GM23248 (cell line): ENCODE measurements at places on chromosomes 7 and 10.

DNA sequence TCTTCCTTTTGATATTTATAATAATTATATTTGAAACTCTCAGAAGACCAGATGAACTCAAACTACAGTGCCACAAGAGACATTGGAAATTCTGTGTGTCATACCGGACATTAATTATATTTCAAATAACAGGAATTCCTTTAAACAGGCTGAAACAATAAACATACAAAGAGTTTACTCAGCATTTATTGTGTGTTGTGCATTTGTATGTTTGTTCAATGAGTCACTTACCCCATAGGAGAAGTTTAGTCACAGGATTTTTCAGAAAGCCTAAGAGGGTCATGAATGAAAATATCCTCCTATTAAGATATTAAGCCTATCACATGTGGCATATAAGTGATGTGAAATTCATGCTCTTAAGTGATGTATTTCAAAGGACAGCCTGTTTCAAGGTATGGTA is 566.8 kb downstream of the CNTNAP2 start:
- DNase-seq = no peak

GRCh38 chr7:16531707-16532106 is 5.1 kb downstream of the LRRC72 start:
- peak; percentile 41 for DNase-seq

DNA sequence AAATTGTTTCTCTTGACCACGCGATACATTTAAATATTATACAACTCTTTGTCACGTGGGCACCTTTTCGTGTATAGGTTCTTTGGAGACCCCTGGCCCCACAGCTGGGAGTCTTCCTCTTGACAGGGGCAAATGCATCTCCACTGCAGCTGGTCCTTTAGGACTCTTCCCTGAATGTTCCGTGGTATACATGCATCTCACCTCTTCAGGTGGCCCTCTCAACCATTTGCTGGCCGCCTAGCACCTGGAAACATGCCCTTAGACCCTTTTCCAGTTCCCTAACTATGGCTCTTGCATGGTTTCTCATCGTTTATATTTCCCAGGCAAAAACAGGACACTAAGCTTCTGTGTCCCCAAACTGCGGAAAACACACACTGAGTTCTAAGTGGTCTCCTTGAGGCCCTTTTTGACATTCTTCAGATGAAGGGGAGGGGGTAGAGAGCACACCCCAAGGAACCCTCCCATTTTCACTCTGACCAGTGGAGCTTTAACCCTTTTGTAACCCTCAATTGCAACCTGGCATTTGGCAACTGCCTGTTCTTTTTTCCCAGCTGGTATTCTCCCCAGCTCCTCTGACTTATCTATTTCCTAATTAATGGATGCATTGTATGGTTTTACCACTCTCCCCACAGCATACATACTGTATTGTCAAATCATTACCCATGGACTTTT is 20.6 kb downstream of the HNRNPA2B1 start:
- no peak for DNase-seq

DNA sequence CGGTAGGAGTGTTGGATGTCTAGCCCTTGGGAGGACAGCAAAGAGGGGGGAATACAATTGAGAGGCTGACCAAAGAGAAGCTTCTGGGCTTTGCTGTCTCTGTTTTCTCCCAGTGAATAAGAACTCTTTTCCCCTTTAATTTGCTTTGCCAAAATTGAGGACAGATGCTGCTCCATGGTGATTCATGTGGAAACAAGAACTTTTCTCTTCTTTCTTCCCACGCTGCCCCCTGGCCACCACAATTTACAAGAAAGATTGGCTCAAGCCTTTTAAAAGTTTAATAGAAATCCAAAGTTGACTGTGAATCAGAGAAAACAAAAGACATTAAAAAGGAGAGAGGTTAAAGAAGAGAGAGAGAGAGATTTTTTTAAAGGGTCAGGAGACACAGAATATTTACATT is 49.0 kb downstream of the PRR15 start:
- DNase-seq = peak; percentile 94

DNA sequence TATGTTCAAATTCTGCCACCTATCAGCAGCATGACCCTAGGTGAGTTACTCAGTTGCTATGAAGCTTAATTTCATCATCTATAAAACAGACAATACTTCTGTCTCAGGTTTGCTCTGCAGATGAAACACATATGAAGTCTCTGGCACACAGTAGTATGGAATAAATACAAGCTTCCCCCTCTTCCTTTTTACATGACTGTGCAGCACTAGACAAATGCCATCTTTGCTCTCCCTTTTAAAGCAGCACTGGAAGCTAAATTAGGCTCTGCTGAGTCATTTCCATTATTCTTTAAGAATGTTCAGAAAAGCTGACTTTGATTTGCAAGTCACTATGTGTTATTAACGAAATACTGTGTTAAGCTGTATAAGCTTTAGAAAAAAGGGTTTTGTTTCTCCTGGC is 40.7 kb upstream of the ANAPC16 start:
- DNase-seq = peak; percentile 77

GRCh38 chr7:98105942-98106544 is 619 bp upstream of the LMTK2 start:
- no peak for DNase-seq

- peak; percentile 86 for DNase-seq
These were observed at the start of gene IL15RA for GRCh38 chr10:5977471-5978229. Gene IL15RA, minus strand, starts transcription at chr10:5977543. Its CDS starts 51 bp downstream, at chr10:5977492.

- peak; percentile 46 for DNase-seq
These were observed 8.0 kb downstream of the SKAP2 start for GRCh38 chr7:26856176-26856985.

GRCh38 chr7:21580073-21580521 is 37.3 kb downstream of the DNAH11 start:
- DNase-seq = peak; percentile 72

- no peak for DNase-seq
These were observed 3.1 kb upstream of the CYP26A1 start for GRCh38 chr10:93070378-93071176.

DNA sequence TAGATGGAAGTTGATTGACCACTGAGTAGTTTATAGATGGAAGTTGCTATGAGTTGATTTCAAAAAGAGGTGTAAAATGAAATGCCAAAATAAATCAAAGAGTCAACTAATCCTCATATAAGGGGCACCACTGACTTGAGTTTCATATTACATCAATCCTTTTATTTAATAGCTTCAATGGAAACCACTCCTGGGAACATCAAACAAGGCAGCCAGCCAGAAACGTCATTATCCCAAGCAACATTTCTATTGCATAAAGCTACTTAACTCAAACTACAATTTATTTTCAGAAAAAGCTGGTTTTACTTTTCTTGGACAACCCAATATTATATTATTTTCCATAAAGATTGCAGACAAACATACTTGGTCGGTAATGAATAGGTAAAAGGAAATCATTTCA is 162.1 kb downstream of the TSPAN12 start:
- no peak for DNase-seq

GRCh38 chr7:20343941-20344340 is 13.2 kb downstream of the ITGB8 start:
- no peak for DNase-seq

- DNase-seq = no peak
These were observed 173.5 kb downstream of the KMT2E start for GRCh38 chr7:105187302-105188169.

DNA sequence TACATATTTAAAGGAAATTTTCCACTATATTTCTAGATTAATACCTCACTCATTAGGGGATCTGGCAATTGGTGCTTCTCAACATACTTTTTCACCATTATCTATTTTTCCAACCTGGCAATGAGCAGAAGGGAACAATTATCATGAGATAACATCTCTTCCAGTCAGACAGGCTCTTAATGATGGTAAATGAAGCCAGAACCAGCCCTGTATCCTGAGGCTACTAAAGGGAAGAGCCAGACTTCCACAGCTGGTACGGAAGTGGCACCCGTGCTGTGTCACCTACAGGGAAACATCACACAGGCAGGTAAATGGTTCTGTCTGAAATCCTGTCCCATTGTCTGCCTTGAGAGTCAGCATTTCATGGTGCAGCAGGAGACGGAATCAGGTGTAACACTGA is 75.9 kb downstream of the ELMO1 start:
- no peak for DNase-seq

DNA sequence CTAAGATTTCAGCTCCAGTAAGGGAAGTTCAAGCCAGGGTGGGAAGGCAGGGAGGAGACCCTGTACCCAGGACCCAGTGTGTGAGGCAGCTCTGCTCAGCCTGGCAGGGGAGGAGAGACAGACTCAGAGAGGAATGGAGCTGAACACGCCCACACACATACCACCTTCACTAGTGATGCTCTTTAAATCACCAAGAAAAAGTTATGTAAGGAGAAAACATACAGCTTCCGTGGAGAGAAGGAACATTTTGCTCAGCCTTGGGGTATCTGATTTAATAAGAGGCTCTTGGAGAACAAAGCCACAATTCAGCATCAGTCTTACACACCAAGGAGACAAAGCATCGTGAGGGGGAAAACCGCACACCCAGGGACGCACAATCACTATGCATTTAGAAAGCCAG is 62.9 kb downstream of the PRKAG2 start:
- peak; percentile 42 for DNase-seq

DNA sequence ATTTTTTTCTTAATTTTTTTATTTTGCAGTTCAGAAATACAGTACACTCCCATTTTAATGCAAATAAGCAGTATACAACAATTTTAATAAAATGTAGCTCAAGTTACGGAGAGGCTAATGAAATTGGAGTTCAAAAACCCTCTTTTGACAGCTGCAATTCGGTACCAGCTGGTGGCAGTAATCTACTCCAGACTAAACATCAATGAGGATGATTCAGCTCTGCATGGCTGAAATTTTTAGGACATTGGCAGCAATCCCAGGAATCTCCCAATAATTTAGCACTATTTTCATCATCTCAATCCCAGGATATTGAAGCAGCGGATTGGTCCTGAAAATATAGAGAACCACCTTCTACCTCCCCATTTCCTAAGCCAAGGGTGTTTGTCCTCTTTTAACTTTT is 278.8 kb downstream of the CACNA2D1 start:
- DNase-seq = peak; percentile 84

DNA sequence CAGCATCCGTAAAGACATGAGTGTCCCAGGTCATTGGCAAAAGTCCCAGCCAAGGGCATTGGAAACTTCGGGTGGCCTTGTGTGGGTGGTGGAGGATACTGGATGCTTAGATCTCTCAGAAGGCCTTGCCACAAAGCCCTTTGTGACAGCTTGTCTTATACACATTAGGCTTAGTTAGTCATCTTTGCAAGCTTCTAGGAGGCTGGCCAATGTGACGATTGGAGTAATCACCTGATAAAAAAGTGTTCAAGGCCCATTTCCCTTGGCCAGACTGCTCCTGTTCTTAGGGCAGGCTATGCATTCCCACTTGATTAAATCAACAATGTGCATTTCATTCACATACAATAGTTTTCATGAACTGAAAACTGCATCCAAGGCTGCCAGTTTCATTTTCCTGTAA is 26.9 kb downstream of the NPS start:
- no peak for DNase-seq

DNA sequence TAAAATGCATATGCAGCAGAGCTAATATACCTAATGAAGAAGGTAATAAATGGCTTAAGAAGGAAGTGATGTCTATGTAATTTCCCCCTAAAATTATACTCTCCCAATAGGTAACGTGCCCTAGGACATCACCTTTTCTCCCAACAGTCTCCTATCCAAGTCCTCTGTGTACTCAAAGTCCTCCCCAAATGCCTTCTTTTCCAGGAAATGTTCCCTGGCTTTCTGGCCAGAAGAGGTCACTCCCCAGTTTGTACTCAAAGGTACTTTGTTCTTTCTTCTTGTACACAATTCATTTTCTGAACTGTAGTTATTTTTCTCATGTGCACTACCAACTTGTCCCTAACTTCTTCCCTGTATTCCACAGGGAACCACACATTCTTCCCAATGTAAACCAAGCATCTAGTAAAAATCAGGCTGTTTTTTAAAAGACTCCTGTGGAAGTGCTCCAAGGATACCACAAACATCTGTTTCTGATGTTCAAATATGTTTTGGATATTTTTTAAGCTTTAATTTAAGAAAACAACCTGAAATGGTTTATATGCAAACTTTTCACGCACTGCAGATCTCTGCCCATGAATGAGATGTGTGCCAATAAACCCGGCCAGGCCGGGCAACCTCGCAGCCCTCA is 262.3 kb upstream of the KLF14 start:
- DNase-seq = no peak

DNA sequence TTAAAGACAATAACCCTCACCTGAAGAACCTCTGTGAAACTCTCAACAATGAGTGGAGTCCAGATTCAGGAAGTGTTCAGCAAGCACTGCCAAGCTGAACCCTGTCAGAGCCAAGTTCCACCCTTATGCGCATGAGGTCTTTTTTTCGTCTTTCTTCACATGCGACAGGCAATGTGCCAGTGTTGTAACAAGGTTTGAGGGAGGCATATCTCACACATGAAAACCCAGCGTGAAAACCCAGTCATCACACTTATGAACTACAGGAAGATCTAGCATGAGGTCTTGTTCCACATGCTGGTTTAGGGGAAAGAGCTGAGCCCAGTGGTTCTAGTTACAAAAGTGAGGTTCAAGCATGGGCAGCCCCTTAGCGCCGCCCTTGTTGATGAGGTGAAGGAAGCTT is 49.7 kb downstream of the RABGEF1 start:
- DNase-seq = peak; percentile 35

- DNase-seq = peak; percentile 27
These were observed 45.2 kb upstream of the TMEM213 start for GRCh38 chr7:138752518-138753149.

DNA sequence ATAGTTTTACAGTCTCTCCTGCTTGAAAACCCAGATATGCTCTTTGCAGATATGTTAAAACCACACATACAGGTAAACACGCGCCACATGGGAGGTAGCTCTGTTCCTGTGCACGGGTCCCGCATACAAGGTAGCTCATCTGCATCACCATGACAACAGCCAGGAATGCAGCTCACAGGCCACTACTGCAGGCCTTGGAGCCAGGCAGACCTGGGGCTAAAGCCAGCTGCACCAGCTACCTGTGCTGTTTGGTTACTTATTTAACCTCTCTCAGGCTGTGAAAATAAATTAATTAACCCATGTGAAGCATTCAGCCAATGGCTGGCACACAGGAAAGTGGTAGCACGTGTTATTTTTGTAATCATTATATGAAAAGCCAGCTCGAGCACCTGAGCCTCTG is 428.3 kb downstream of the TNS3 start:
- DNase-seq = no peak
